ENCODE measurements at places on chromosomes 5 and 9.

- peak; percentile 56 for DNase-seq
These were observed 44.7 kb upstream of the NKD2 start for GRCh38 chr5:963673-964531.

GRCh38 chr5:170329524-170329923 lies 31.9 kb upstream of the LCP2 start:
- no peak for DNase-seq

DNA sequence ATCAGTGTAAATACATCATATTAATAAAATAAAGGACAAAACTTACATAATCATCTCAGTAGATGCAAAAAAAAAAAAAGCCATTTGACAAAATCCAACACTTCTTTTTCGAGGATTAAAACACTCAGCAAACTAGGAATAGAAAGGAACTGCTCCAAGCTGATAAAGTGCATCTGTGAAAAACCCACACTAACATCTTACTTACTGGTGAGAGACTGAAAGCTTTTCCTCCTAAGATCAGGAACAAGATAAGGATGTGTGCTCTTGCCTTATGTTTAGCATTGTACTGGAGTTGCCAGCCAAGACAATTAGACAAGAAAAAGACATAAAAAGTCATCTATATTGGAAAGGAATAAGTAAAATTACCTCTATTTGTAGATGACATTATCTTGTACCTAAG lies 120.2 kb upstream of the SAP30L start:
- DNase-seq = no peak

- DNase-seq = no peak
These were observed 211.2 kb downstream of the NXNL2 start for GRCh38 chr9:88746029-88746742.

DNA sequence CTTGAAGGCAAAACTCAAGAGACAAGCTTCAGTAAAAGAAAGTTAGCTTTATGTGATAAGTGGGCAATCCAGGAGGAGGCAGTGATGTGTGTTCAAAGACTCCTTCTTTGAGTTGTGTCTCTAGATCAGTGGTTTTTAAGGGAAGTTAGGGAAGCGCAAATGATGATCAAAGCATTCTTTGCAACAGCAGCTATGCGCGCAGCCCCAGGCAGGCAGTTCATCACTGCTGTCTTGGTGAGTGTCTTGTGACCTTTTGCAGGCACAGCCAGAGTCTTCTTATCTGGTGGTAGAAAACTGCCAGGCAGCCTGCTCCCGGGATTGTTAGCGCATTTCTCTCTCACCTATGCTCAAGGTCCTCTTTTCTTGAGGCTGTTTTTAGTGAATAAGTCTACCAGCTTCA lies 40.3 kb upstream of the CLK4 start:
- no peak for DNase-seq

DNA sequence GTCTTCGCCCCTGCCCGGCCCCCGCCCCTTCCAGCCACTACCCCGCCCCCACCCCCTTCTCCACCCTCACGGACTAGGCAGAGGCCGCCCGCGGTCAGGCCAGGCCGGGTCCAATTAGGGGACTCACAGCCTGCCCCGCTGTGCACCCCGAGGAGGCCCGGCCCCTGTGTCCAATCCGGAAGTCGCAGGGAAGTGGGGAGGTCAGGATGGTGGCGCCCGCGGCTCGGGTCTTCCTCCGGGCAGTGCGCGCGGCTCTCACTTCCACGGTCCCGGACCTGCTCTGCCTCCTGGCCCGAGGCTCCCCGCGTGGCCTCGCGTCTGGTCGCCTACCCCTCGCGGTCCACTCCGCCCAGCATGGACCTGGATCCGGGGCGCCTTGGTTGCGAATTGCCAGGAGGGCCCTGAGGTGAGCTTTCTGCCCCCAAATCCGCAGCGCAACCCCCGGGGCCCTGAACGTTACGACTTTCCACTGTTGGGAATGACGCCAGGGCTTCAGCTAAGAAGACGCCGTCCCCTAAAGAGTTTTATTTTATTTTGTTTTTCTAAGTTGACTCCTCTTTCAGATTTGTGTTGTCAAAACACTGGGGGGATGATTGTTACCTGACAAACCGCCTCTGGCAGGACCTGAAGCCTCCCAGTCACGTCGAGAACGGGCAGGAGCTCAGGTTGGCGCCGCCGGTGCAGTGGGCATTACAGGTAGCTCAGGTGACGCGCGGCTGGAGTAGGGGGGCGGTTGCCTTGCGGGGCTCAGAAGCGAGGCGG lies 763 bp upstream of the IRX2 start:
- DNase-seq = no peak

DNA sequence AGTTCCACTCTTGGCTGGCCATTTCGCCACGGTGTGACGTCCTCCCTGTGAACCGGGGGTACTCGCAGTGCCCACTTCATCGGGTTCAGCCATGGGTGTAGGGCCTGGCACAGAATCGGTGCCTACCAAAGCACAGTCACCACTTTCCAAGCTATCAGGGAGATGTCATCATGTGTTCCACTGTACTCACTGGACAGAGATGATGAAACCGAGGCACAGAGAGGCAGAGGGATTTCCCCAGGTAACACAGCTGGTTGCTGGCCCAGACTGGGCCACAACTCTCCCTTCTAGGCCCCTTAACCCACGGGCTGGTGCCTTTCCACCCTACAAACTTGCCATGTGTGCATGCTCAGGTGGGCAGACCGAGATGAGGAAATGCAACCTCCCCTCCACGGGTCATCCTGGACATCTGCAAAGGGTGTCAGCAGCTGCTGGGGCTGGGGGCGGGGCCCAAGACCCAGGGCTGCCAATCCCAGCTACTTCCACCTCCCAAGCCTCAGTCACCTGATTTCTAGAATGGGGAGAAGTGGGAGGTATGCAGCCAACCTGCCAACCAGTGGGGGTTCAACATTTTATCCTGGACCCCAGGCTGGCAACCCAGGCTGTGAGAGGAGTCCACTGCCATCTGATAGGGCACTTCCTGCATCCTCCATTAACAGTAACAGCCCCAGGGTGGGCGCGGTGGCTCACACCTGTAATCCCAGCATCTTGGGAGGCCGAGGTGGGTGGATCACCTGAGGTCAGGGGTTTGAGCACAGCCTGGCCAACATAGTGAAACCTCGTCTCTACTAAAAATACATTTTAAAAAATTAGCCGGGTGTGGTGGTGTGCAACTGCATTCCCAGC lies 893 bp upstream of the SH2D3C start:
- DNase-seq = peak; percentile 67

GRCh38 chr5:98769210-98769958 lies 4.1 kb upstream of the RGMB start:
- peak; percentile 66 for DNase-seq

GRCh38 chr5:1801222-1801966 lies at the start of gene NDUFS6:
NDUFS6 (plus strand) TSS chr5:1801407; CDS start chr5:1801418, 11 bp downstream.
- peak; percentile 85 for DNase-seq

DNA sequence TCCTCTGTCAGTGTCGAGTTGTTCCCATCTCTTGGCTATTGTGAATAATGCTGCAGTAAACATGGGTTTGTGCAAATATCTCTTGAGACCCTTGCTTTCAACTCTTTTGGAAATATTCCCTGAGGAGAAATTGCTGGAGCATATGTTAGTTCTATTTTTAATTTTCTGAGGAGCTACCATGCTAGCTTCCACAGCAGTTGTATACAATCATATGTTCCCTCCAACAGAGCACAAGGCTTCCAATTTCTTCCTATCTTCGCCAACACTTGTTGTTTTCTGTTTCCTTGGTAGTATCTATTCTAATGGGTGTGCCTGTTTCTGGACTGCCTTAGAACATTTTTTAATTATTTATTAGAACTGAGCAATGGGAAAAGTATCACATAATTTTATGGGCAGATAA lies 23.6 kb upstream of the SHB start:
- DNase-seq = no peak

DNA sequence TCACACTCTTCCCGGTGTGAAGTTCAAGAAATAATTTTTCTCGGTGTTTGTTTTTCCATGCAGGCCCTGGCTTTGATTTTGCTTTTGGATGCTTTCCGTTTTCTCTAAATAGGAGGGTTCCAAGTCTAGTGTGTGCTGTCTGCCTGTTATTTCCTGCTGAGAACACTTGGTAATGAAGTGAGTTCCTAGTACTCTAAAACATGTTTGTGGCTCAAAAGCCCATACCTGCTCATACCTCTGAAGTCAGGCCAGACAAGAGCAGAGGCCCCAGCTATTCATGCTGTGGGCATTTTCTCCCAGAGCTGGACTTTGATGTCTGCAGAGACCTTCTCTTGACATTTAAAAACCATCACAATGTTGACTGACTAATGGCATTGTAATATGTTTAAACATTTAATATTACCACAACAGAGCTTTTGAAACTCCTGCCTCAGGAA lies 211.2 kb downstream of the GOLPH3 start:
- no peak for DNase-seq

DNA sequence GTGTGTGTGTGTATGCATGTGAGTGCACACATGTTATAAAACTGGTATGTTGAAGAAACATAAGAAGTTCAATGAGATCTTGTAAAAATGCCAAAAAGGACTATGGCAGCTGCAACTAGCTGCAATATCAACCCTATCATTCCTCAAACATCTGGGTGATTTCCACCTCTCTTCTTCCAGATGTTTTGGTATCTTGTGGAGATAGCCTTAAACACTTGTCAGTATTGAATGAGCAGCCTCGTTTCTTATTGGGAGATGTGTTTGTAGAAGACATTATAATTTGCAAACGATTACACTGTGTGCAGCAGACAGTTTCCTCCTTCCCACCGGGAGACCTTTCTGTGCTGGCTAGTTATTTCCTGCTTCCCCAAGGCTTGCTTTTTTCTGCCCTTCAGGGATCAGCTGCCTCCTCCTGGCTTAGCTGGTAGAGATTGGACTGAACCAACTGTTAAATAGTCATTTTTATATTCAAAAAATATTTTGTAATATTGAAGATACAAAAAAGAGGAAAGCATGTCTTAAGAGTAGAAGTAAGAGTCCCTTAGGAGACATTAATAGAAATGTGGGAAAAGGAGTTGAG lies 168.4 kb upstream of the MPDZ start:
- no peak for DNase-seq

DNA sequence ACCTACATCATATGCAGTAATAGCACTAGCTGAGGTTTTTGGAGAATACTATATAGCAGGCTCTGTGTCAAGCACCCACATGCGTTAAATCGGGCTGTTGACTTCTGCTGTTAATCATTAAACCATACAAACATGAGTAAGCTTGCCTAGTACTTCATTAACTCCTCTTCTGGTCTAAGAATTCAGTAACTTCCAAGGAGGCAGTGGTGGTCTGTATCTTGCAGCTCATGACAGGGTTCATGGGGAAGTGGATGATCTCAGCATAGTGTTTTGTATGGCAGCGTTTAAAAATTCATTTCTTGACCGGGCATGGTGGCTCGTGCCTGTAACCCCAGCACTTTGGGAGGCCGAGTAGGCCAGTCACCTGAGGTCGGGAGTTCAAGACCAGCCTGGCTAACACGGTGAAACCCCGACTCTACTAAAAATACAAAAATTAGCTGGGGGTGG lies at the start of gene HAVCR1:
HAVCR1 (minus strand) TSS at position 24 of the 447 bp plus-strand sequence. CDS start 1,173 bp downstream, outside the sequence.
- no peak for DNase-seq

- DNase-seq = no peak
These were observed 247.5 kb downstream of the TMEM161B start for GRCh38 chr5:88021141-88021540.

DNA sequence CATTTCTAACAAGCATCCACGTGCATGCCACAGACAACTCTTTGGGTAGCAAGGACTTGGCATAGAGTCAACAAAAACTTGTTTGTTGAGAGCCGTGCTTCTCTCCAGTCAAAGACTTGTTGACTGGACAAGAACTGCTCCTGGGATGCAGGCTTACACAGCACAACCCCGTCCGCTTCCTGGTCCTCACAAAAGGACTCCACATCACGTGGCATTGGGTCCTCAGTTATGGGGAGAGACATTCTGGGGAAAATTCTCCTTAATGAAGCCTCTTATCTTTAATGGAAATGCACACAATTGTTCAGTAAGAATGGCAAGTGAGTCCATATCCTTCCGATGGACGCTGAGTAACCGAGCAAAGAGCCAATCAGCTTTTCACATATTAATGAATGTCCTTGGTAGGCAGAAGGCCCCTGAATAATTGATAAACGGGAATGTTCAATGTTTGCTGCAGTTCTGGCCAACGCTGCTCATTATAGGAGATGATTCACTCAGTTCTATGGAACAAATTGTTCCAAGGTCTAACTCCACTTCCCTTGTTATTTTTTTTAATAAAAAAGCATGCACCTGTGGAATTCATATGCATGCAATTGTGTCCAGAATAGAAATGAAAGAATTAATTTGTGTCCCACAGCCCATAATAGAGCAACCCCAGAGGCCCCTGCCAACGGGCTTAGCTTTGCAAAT lies 97.0 kb upstream of the ZNF366 start:
- no peak for DNase-seq
